Stimulated activated CD4-positive, alpha-beta T cell treated with anti-CD3 and anti-CD28 coated beads, TNF-alpha, amount 100 ng/mL, for 4 hours (primary cell): ENCODE measurements at places on chromosomes 2 and 18.

GRCh38 chr2:208266936-208267335 lies 881 bp downstream of the PIKFYVE start:
- no peak for DNase-seq

DNA sequence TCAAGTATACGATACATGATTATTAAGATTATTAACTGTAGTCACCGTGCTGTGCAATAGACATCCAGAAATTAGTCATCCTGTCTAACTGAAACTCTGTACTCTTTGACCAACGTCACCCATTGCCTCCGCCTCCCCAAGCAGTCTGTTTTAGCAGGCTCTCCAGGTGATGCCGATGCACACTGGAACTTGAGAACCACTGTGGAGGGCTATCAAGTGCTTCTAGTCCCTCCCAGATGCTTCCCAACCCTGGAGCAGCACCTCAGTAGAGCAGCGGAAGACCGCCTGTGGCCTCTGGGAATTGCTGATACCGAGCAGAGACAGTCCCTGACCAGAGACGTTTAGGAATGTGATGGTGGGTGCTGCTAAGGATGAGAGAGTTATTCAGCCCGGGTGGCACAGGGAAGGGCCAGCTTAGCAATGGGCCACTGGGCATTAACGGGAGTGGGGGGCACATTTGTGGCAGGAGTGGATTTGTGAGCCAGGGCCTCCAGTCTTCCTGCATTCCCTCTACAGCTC lies 50.7 kb downstream of the LIPG start:
- no peak for DNase-seq

- no peak for DNase-seq
These were observed 16.3 kb downstream of the CWC22 start for GRCh38 chr2:179990676-179991317.

DNA sequence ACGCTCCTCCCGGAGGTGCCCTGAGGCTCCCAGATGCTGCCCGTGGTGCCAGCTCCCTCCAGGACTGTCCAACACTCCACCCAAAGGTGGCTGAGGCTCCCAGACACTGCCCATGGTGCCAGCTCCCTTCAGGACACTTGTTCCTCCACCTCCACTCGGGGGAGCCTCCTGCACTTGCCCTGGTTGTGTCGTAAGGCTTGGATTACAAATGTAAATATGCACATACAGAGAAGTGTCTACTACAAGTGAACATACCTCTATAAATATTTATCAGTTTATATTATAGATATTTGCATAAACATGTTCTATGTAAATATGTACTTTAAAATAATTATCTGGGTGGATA lies 143.3 kb downstream of the PXDN start:
- no peak for DNase-seq

DNA sequence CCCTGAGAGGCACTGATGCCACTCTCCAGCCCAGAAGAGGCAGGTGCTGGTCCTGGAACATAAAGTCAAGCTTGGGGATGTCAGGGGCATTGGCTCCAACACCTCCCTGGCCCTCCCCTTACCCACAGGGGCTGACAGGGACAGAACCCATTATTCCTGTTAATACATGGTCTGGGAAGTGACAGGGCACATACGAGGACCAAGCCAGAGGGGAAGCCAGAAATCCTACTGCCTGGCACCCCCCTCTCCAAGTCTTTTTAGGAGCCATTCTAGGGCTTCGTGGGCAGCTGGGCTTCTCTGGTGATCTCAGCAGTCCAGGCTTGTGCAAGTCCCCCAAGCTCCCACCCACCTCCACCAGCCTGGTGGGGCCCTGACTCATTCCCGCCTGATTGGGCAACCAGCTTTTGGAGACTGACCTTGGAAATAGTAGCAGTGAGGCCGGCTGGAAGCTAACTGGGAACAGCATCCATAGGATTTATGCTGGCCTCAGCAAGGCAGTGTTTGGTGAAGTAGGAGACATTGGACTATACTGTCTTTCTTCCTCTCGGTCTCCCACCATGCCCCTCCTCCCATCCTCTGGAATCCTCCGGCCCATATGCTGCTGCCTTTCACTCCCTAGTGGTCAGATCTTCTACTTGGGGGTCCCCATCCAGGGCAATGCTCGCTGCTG lies 86.4 kb upstream of the HK2 start:
- no peak for DNase-seq

DNA sequence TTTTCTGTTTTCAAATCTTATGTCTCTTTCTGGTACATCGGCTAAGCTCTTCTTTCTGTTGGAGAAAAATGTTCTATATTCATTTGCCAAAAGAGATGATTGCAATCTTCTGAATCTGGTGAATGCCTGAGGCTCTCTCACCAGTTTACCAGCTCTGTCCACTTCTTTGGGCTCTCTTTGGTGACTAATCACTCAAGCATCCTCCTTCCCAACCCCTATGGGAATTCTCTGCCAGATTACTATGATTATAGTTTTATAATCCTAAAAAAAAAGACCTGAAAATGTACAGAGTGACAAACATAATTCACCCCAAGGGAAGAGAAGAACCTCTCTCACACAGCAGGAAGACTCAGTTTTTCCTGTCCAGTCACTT lies 187.3 kb downstream of the CAMKMT start:
- no peak for DNase-seq

DNA sequence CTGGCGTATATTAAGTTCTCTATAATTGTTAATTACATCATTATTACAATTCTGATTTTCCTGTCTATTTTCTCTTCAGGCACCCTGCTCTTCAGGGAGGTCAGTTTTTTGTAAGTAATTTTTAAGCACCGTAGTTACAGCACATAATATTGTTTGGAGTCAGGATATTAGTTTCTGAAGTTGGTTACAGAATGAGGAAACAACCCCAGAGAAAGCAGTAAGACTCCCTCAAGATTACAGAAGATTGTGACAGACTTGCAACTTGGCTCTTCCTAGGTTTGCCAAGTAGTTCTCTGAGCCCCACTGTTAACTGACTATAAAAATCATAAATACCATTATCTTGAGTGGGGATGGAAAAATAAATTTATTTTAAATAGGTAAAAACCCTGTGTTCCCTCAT lies 921 bp downstream of the RPE start:
- DNase-seq = no peak

DNA sequence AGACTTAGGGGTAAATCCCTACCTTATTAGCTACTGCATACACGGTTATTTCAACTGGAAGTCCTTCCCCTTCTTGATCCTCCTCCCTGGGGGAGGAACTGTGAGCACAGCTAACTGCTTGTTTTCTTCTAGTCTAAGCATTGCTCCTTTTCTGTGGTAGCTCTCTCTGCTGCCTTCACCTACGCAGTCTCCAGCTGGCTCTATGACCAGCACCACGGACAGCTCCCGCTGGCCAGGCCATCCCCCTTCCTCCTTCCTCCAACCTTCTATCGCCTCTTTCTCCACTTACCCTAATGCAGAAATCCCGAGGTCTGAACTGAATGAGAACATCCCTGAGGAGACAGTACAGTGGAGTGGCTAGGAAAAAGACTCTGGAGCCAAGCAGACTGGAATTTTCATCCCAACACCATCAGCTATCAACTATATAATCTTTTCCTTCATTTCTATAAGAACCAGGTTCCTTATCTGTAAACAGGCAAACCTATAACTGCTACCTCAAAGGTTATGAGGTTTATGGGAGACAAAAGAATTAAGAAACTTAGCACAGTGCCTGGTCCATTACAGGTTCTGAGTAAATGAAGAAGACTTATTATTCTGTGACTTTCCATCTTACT lies 4.7 kb upstream of the CFAP65 start:
- no peak for DNase-seq

GRCh38 chr2:8806885-8807704 lies 30.3 kb downstream of the KIDINS220 start:
- DNase-seq = no peak

DNA sequence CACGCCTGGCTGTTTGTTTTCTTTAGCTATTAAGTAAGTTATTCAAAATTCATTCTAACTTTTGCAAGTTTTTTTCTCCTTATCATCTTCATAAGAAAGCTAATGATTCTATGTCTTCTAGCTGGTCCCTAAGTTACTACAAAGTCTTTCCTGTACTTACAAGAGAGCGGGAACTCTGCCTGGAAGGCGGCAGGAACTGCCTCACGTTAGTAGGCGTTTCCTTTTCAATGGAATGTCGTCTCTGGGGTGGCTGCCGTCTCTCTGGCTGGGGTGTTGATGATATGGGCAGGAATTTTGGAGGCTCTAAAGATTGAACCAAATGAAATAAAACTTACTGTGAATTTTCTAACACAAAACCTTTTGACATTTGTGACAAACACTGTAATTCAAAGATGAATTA lies 55.5 kb downstream of the PRELID3A start:
- no peak for DNase-seq

DNA sequence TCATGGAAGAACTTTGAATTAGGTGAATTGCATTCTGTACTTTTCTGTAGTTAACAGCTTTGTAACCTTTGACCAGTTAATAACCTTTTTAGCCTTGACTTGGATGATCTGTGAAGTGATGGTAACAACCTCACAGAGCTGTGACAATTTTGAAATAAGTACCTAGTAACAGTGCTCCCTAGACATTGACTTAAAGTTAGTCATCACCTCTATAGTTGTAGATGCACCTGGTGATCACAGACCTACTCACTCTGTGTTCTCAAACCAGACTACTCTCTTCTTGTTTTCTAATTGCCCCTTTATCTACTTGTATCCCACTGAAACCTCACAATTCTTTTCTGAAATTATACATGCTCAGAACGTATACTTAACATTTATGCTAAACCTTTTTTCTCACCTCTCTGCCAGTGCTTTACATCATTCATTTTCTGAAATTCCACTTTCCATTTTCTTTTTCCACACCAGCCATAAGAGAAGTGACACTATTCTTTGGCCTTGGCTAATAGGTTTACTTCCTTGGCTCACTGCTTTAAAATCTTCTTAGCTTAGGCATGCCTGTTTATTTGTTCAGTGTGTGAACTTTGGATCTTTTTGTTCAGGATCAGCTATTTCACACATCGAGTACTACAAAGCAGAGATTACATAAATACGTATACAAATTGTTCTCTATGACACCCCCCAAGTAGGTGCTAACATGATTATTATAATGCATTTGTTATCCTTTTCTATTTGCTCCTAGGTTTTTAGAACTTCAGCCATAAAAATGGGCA lies 9.3 kb downstream of the YPEL5 start:
- DNase-seq = no peak

DNA sequence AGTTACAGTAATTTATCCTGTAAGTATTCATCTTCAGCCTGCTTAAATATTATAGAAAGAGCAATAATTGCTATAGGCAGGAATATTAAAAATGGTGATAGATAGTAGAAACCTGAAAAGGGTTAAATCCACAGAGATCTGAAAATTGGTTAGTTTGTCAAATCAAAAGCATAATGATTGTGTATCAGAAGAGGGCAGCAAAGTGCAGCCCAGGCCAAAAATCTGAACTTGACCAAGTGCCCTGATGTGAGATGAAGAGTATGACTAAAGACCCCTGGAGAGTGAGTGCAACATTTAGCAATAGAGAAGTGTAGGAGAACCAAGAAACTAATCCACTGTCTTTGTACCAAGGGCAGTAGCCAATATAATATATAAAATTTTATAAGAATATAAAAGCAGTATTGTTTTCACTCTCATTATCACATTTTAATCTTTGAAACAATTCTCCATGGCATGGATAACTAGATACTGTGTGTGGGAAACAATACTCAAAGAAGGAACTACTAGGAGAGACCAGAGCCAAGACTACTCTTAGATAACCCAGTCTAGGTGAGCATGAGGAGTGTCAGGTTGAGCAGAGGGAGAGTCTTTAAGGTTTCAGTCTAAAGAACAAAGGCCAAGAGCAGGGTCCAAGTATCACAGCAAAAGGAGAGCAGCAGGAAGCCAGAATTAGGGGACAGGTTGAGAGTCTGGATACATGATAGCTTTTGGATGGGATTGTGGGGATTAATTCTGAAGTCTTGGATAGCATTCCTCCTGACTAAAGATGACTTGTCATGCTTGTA lies 148.7 kb downstream of the CALCRL start:
- DNase-seq = no peak
